ENCODE measurements at places on chromosomes 16 and 17.

- no peak for DNase-seq
These were observed 56.9 kb downstream of the SOX9 start for GRCh38 chr17:72177738-72178137.

DNA sequence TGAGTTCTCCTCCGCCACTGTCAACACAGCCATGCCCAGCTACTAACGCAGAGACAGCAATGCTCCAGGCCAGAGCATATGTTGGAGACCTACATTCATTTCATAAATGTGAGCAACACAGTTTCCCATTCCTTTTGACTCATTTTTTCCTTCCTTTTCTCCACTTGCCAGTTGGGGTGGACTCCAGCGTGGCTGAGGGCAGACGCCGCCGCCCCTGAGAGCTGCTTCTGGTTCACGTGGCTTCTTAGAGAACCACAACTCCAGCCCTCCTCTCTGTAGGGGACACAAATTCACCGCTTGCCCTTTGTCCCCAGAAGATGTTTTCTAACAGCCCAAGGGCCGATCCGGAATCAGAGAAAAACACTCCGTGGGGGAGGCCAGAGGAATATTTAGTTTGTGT is 45.8 kb upstream of the ZCCHC14 start:
- peak; percentile 14 for DNase-seq

DNA sequence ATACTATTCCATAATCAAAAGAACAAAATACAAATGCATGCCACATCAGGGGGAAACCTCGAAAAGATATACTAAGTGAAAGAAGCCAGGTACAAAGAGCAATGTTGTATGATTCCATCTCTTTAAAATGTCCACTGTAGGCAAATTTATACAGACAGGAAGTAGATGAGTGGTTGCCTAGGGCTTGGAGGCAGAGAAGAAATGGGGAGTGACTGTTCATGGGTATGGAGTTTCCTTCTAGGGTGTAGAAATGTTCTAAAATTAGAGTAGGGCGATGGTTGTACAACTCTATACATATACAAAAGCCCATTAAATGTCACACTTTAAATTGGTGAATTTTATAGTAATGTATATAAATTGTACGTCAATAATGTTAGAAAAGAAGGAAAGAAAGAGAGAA is 128.1 kb downstream of the MAF start:
- no peak for DNase-seq

DNA sequence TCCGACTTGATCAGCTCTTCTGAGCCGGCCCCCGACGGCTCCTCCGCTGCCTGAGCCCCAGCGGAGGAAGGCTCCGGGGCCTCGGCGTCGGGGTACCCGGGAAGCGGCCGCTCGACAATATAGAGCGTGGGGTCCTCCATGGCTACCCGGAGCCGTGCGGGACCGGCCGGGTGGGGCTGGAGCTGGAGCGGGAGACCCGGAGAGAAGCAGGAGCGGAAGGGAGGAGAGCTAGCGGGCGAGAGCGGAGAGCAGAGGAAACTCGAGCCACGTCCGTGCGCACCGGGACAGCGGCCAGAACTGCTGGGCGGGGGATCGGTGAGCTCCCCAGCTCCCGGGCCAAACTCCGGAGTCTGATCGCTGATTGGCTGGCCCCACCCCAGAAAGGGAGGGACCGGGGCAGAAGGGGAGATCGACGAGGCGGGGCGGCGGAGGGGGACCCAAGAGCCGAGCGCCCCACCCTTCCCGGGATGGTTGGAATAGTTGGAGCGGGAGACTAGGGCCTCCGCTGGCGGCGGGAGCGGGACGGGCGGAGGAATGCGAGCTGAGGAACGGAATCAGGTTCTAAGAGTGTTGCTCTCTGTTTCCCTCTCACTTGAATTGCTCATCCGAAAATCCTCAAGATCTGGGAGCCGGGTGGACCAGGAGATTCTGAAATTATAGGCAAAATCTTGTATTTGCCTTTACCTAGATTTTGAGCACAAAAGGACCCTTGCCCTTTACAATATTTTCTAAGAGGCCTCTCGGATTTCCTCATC is at the start of gene CAVIN1:
Gene CAVIN1 (minus strand): TSS at position 299 of the 755 bp plus-strand sequence. CDS start 159 bp downstream, at position 140.
- peak; percentile 36 for DNase-seq

- DNase-seq = no peak
These were observed 124.9 kb upstream of the HSBP1 start for GRCh38 chr16:83682868-83683235.

- DNase-seq = peak; percentile 70
These were observed 891 bp downstream of the CORO1A start for GRCh38 chr16:30184096-30184890.

DNA sequence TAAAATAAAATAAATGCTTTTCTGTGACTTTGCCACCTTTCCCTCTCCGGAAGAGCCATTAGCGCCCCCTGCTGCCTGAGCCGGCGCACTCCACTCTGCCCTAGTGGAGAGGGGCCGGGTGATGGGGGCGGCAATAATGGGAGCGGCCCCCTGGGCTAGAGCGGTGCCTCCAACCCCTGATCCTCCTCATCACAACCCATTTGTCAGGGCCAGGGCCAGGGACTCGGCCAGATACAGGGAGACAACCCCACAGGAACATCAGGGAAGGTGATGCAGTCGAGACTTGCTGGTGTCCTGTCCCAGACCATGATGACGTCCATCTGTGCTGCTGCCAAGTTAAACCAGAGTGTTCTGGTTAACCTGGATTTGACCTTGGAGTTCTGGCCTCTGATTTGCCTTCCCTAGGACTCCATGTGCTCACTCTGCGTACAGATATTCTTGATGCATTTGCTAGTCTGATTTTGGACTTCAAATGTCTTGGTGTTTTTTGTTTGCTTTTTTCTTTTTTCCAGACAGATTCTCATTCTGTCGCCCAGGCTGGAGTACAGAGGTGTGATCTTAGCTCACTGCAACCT is 46.1 kb upstream of the BPTF start:
- DNase-seq = no peak

- DNase-seq = no peak
These were observed 89.1 kb upstream of the HS3ST3A1 start for GRCh38 chr17:13690806-13691205.

- no peak for DNase-seq
These were observed 68.7 kb downstream of the BANP start for GRCh38 chr16:88019821-88020515.

- DNase-seq = no peak
These were observed 53.7 kb upstream of the RPL38 start for GRCh38 chr17:74149597-74150427.

DNA sequence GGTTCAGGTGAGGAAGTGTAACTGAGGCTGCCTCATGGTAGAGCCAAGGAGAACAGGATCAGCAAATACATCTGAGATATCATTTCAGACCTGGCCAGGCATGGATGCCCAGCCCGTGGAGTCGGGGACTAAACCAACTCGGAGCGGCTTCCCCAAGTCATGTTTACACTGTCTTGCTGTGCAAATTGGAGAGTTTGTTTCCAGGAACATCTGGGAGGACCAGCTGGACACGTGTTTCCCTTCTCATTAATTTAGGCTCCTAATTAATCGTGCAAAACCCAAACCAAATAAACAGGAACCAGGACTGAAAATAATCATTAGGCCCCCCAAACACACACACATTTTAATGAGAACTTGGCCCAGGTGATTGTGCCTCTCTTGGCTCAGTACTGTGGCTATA is 70.9 kb upstream of the SALL1 start:
- DNase-seq = no peak

DNA sequence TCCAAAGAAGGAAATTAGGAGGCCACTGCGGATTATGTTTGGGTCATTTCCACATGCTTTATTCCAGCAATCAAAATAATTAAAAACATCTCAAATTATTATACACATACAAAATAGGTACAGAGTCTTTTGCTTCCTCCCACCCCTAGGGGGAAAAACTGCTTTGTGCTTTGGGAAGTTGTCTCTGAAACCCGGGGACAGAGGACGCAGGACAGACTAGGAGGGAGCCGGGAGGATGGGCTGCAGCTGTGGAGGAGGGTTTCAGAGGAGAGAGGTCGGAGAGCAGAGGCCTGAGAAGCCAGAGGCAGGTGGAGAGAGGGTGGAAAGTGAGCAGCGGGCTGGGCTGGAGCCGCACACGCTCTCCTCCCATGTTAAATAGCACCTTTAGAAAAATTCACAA is 17.4 kb downstream of the COL1A1 start:
- DNase-seq = no peak

- peak; percentile 32 for DNase-seq
These were observed at the start of gene SEC14L1 for GRCh38 chr17:77140878-77141767. TSS of gene SEC14L1 (plus strand) at chr17:77140969. CDS start at chr17:77143597, 2,628 bp downstream.

GRCh38 chr16:87963400-87963799 is 12.2 kb downstream of the BANP start:
- peak; percentile 84 for DNase-seq

- DNase-seq = no peak
These were observed 645.1 kb downstream of the KCNJ18 start for GRCh38 chr17:22337467-22337866.

- no peak for DNase-seq
These were observed 981 bp upstream of the CEP131 start for GRCh38 chr17:81223762-81224130.

GRCh38 chr16:60432472-60432871 is 1603.8 kb downstream of the CDH8 start:
- no peak for DNase-seq

GRCh38 chr16:87860553-87861299 is 8.6 kb downstream of the SLC7A5 start:
- DNase-seq = no peak

GRCh38 chr16:81843683-81844082 is 64.6 kb downstream of the PLCG2 start:
- DNase-seq = no peak

DNA sequence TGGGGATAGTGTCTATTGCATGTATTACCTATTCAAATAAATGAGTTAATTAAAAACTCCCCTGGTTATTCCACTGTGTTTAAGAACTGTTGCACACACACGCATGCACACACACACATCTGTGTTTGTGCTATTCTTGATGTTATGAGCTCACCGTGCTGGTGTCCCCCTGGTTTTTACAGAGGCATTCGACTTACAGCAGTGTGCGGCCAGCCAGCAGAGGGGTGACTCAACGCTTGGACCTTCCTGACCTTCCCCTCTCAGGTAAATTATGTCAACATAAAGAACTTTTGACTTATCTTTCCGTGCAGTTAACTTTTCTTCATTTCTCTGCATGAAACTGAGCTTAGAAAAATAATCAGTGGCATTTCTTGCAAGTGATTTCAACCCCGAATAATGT is 214.0 kb downstream of the LGALS9B start:
- no peak for DNase-seq

DNA sequence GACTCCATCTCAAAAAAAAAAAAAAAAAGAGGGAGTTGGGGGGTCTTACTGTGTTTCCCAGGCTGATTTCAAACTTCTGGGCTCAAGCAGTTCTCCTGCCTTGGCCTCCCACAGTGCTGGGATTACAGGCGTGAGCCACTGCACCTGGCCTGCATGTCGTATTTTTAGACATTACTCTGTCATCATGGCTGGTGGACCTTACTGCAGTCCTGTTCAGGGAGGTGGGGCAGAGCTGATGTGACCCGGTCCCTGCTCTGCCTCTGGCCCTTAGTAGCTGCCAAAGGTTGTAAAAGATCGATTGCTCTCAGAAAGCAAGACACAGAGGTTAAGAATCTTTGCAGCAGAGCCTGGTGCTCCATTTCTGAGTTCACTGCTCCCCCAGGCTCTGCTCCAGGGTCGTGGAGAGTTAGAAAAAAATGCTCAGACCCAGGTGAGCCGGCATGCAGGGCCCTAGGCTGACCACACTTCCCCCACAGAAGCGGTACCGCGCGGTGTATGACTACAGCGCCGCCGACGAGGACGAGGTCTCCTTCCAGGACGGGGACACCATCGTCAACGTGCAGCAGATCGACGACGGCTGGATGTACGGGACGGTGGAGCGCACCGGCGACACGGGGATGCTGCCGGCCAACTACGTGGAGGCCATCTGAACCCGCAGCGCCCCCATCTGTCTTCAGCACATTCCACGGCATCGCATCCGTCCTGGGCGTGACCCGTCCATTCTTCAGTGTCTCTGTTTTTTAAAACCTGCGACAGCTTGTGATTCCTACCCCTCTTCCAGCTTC is 7.1 kb upstream of the LASP1NB start:
- DNase-seq = no peak

DNA sequence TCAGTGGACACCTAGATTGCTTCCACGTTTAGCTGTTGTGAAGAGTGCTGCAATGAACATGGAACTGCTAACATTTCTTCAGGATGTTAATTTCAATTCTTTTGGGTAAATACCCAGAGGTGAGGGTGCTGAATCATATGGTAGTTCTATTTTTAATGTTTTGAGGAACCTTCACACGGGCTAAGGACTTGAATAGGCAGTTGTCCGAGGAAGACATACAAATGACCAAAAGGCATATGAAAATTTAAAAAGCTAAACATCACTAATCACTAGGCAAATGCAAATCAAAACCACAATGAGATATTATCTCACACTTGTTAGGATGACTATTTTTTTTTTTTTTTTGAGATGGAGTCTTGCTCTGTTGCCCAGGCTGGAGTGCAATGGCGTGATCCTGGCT is 173.3 kb downstream of the PRKCB start:
- DNase-seq = no peak

DNA sequence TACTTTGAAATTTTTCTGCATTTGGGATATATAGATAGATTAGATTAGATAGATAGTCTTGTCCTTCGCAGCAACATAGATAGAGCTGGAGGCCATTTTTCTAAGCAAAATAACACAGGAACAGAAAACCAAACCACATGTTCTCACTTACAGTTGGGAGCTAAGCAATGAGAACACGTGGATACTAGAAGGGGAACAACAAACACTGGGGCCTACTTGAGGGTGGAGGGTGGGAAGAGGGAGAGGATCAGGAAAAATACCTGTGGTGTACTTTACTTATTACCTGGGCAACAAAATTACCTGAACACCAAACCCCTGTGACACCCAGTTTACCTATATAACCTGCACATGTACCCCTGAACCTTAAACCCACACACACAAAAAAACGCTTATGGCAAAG is 14.3 kb downstream of the PRKAR1A start:
- DNase-seq = no peak

- no peak for DNase-seq
These were observed 26.4 kb upstream of the MAPK3 start for GRCh38 chr16:30149250-30149930.

DNA sequence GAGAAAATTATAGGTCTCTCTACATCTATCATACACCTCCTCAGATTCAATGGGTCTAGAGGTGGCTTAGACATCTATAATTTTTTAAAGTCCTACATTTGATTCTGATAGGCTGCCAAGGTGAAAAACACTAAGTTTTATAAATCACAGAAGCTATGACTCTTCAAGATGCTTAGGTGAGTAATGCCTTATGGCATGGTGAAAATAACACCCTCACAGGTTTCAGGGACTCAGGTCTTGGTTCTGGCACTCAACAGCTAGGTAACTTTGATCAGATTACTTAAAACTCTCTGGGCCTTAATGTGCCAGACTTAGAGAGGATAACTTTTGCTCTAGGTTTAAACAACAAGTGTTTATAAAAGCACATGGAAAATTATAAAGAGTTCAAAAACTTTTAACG is 2.0 kb upstream of the COX10 start:
- DNase-seq = no peak

- DNase-seq = no peak
These were observed 150.3 kb downstream of the AATF start for GRCh38 chr17:37098910-37099664.

DNA sequence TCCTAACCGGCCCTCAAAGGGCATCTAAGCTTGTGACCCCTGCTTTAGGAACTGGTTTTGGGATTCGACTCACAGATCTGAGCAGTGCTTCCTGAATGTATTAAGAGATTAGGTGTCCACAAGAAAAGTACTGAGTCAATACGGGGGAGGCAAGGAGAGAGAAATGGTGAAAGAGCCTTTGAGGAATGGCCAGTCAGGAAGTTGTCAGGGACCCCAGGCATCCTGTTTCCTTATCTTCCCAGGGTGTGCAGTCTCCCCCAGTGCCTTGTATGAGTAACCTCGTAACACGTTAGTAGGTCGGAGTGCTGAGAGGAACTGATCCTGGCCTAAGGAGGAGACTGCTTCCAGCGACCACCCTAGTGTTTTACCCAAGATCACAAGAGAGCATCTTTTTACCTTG is 16.4 kb upstream of the TMED6 start:
- DNase-seq = no peak
